Prostate gland (tissue), 2 donors: ENCODE measurements at places on chromosomes 12 and 14.

- DNase-seq = peak; percentile 86
These were observed 35.6 kb downstream of the DGLUCY start for GRCh38 chr14:91149462-91149861.

DNA sequence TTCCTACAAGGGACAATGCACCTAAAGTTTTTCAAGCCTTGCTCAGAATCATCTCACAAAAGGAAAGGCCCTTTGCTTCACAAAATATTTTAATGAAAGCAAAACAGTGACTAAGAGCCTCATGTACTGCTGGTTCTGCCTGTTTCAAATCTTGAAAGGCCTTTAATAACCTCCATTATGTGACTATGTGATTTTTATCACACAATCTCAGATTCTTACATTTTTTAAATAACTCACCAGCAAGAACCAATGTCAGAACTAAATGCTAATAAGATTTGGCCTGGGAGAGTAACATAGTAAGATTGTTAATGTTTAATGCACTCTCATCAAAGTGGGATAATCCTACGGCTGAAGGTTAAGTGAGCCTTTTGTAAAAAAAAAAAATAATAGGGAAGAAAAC lies 378.9 kb downstream of the RGS6 start:
- no peak for DNase-seq

- no peak for DNase-seq
These were observed 12.1 kb downstream of the GZMH start for GRCh38 chr14:24597403-24597802.

GRCh38 chr14:41957459-41957858 lies 350.8 kb downstream of the LRFN5 start:
- DNase-seq = no peak

GRCh38 chr12:40016980-40017379 lies 88.9 kb downstream of the SLC2A13 start:
- DNase-seq = no peak

GRCh38 chr12:77953528-77954205 lies 123.0 kb downstream of the NAV3 start:
- no peak for DNase-seq

DNA sequence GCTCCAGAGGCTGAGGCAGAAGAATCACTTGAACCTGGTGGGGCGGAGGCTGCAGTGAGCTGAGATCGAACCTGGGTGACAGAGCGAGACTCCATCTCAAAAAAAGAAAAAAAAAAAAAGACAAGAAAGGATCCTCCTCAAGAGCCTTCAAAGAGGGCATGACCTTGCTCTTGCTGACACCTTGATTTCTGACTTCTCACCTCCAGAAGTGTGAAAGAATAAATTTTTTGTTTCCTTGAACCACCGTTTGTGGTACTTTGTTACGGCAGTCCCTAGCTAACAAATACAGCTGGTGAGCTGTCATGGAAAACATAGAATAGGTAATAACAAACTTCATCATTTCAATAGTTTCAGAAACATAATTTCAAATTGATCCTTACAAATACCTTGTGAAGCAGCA lies 1.9 kb upstream of the ACTR10 start:
- no peak for DNase-seq

GRCh38 chr12:63787306-63787705 lies 7.6 kb downstream of the RXYLT1 start:
- no peak for DNase-seq

- no peak for DNase-seq
These were observed 51.2 kb upstream of the RTRAF start for GRCh38 chr14:51938137-51938536.

DNA sequence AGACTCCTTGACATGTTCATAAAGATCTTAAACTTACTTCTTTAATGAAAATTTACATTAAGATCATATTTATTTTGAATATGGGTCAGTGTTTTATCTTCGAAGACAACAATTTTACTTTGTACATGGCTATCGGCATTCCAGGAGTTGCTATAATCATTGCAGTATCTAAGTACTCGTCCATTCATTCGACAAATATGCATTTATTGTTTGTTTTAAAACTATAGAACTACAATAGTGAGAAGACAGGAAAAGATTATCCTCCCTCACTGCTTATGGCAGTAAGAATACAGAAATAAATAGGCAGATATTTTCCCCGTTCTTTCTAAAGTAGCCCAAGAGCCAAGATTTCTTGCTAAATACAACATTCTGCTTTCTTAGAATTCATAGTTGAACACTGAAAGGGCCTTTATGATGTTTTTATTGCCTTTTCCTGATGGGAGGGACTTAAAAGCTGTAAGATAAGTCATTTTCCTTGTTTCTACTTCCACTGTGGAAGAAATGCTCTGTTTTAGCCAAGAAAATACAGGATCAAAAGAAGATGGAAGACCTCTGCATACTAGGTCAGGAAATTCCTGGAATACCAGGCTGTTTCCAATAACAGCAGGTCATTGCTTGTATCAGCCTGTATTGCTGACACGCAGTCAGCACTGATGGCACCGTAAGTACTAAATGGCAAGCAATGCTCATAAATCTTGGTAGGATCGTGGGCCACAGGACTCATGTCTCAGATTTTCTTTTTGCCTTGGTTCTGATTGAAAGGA lies 521.0 kb upstream of the ATP2B1 start:
- DNase-seq = no peak

GRCh38 chr14:92549105-92549858 lies 35.7 kb downstream of the RIN3 start:
- no peak for DNase-seq

GRCh38 chr12:22480016-22480415 lies 64.3 kb downstream of the C2CD5 start:
- DNase-seq = no peak

- DNase-seq = peak; percentile 51
These were observed 49.9 kb downstream of the PELI2 start for GRCh38 chr14:56168007-56168616.

DNA sequence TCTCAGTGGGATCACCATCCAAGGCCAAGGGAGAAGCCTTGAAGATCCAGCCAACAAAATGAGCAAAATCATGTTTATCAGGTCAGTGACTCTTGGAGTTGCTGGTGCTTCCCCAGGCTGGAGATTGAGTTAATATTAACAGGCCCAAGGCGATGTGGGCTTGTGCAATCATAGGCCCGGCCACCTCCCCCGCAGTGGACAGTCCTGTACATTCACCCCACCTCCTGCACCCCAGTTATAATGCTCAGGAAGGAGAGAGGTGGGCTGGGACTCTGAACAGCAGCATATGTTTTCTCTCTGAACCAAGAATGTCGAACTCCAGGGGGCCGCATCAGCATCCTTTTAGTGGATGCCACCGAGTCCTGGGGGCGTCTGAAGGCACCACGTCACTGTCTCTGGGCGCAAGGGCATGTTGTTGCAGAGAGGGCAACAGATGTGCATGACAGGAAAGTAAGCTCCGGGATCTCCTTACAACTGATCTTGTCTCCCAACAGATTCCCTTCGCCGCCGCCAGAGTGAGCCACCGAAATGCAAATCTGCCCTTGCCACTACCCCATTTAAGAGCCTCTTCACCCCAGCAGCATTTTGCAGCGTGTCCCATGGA lies 32.2 kb upstream of the SERPINA6 start:
- peak; percentile 38 for DNase-seq

DNA sequence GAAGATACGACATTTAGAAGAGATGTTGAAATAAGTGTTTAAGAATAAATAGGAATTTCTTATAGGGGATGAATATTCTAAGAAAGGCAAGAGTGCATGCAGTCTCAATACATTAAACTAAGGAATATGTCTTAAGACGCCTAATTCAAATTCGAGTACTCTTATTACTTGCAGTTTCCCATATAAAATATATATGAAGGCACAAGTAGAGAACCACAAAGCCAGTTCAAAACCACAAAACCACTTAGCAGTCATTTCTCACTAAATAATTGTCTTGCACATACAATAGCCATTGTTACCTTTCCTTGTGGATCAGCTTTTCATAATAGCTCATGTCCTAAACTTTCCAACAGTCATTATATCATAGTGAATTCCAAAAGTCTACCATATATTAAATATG lies 91.0 kb upstream of the MON2 start:
- no peak for DNase-seq
